ENCODE measurements at places on chromosomes 11 and 22.

DNA sequence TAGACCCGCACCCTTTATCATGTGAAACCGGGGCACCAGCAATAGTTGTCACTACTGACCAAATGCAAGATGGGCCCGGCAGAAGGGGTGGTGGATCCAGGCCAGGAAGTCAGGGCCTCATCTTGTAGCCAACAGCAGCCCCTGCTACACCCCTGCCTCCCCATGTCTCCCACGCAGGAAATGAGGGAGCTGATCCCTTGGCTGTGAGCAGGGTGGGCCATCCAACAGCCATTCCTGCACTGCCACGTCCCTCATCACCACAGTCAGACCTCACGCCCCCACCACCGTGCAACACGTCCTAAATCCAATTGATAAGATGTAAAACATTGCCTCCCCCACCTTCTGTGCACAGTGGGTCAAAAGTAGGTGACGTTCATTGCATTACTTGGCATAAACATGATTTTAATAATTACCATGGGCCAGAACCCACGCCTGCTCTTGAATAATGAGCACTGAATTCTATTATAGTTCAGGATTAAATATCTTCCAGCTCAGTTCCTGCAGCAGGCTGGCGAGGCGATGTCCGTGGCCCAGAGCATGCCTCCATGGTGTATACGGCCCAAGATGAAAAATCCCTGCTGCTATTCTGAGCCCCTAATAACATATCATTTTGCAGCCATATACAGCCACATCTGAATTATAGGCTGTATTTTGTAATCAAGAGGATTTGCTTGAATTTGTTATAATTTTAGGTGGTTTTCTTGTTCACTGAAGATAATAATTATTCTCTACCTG is 1373.8 kb downstream of the BRD1 start:
- DNase-seq, result no peak

GRCh38 chr11:72652873-72653630 is 21.2 kb downstream of the PDE2A start:
- no peak for DNase-seq

GRCh38 chr11:88604260-88604659 is 266.7 kb upstream of the CTSC start:
- DNase-seq, result no peak

- DNase-seq, result no peak
These were observed 41.0 kb downstream of the C11orf58 start for GRCh38 chr11:16779436-16779835.

- no peak for DNase-seq
These were observed 137.1 kb downstream of the ARHGAP42 start for GRCh38 chr11:100824041-100824809.

DNA sequence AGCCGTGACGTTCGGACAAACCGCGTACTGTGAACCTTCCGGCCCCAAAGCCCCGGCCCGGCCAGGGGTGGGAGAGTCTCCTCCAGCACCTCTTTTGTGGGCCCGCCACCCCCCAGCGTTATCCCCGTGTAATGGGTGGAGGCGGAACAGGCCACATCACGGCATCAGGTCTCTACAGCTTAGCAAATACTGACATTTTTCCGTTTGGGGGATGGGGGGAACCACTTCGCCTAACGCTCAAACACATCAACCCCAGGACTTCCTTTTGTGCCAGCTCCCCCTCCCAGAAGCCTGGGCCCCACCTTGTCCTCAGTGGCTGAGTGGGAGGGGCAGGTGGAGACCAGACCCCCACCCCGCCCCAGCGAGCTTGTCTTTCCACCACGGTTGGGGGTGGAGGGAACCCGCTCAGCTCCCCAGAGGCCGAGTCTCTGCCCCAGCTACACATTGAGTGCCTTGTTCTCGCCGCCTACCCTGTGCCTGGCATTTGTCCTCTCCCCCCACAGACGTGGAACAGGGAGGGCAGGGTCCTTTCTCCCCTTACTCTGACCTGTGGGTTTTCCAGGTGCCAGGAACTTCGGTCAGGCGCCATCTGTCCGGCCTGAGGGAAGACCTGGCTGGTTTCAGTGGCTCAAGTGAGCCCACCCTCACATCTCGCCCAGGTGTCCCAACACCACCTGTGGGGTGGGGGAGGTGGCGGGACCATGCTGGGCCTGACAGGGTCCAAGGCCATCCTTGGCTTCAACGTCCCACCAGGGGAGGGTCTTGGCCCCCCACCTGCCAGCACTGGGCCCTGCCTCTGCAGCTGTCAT is 29.6 kb downstream of the SBF1 start:
- DNase-seq, result no peak

GRCh38 chr11:82980292-82980691 is 78.8 kb downstream of the DDIAS start:
- no peak for DNase-seq

DNA sequence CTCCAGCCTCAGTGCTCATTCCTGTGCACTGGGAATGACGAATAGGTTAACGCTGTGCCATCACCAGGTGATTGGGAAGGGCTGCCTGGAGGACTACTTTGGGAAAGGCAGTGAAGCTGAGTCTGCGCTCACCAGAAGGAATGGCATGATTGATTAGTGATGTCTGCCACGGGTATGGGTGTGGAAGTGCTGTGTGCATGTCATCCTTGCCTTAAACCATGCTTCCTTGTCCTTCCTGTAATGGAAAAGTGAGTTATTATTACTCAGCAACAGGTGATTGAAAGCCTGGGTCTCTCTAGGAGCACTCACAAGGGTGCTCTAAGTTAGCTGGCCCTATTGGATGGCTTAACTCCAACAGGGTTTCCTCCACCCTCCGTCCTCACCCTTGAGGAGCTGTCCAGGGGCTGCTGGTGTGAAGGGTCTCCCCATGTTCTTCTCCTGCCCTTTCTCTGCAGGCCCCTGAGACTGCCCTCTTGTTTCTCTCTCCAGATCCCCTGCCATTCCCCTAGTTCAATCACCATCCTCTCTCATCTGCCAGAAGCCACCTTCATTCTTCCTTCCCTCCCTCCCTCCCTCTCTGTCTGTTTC is 121.9 kb upstream of the NECTIN1 start:
- DNase-seq, result no peak

- DNase-seq, result no peak
These were observed 173.5 kb downstream of the TTC28 start for GRCh38 chr22:28506150-28506535.
